Mesendoderm (in vitro differentiated cells): ENCODE measurements at places on chromosomes 5 and 9.

DNA sequence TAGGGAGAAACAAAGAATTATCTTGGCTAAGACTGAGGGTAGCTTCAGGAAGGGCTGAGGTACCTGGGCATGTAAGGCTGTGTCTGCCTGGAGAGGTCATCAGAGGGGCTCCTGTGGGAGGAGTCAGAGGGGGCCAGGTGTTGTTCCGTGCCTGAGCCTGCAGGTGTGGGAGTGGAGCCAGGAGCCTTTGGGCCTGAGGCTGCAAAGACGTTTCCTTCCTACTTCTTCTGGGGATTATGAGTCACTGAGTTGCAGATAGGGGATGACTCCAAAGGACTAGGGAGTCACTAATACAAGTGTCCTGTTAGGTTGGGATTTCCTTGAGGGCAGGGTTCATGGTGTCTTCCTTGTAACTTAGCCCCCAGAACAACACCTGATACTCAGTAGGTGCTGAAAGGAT lies 391.1 kb downstream of the ARHGEF28 start:
- peak; percentile 65 for DNase-seq

DNA sequence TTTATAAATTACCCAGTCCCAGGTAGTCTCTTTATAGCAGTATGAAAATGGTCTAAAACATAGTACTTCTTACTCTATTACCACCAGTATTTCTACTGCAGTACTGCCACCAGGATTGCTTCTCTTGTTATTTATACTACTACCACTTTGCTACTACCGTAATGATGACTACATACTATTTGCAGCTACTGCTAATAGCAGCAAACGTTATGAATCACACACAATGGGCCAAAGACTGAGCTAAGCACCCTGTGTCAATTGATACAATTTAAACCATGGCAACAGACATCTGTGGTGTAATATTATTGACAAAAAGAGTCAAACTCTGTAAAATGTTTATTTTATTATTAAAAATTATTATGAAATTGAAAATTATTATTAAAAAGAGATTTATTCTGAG lies 15.3 kb upstream of the KIF12 start:
- DNase-seq = no peak

DNA sequence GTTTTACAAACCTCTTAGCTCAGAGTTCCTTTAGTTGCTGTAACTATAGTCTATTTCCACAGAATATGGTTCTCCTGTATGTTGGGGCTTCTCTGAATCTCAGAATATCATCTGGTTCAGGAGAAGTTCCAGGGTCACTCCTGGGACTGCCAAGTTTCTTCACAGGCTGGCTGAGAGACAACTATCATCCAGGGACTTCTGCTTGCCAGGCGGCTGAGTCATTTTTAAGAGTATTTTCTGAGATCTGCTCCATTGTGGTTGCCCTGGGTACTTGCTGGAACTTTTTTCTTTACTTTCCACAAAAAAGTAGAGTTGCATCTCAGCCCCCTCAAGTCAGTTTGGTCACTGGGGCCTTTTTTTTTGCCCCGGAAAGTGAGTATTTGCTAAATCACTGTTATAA lies 566.5 kb downstream of the LRRC70 start:
- DNase-seq = no peak

GRCh38 chr5:61657686-61658085 lies 325.6 kb downstream of the ZSWIM6 start:
- no peak for DNase-seq

- DNase-seq = no peak
These were observed 186.7 kb downstream of the PARP8 start for GRCh38 chr5:50853151-50853550.
